Muscle of arm (tissue), 14 donors: ENCODE measurements at places on chromosomes 2 and 18. TPM values are rescaled to one million over a fixed set of nuclear protein-coding genes. Genes with fewer than 3 reads are reported as not detected.

Gene ZBTB7C
- 5.1 TPM for polyA plus RNA-seq

Gene ABCG8
- polyA plus RNA-seq, result 0.11 TPM

Gene MC4R
- polyA plus RNA-seq, result 0.20 TPM

Gene RRM2
- 47.9 TPM for polyA plus RNA-seq

Gene FKBP7
- 72.6 TPM for polyA plus RNA-seq

Gene NR4A2
- 3.6 TPM for polyA plus RNA-seq

Gene LYG2
- not detected for polyA plus RNA-seq

Gene RPRD1A
- 46.6 TPM for polyA plus RNA-seq

Gene RAB6D
- 1.2 TPM for polyA plus RNA-seq

Gene ZNF396
- polyA plus RNA-seq, result 1.4 TPM

Gene CIB4
- not detected for polyA plus RNA-seq

Gene CAPN14
- not detected for polyA plus RNA-seq

- peak; percentile 79 for DNase-seq
Measured at GRCh38 chr2:219497495-219498279, 1.0 kb upstream of the GMPPA start.

DNA sequence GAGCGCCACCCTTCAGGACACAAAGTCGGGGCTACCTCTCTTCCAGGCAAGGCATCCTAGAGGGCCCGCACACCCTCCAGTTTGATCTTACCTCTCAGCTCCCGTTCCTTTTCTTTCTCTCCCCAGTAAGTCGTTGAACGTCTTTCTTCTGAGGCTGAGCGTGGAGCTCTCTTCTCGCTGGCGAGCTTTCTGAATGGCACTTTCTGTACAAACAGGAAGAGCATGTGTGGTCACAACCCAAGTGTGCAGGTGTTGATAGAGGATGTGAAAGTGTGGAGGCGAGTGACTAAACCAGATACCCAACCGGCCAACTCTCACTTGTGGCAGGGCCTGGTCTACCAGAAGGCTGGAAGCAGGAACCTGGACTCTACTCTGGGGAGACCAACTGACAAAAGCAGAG lies at the start of gene AFF3:
AFF3 (minus strand) TSS at position 198 of the 400 bp plus-strand sequence. CDS start 38,136 bp downstream, outside the sequence.
- peak; percentile 8 for DNase-seq

DNA sequence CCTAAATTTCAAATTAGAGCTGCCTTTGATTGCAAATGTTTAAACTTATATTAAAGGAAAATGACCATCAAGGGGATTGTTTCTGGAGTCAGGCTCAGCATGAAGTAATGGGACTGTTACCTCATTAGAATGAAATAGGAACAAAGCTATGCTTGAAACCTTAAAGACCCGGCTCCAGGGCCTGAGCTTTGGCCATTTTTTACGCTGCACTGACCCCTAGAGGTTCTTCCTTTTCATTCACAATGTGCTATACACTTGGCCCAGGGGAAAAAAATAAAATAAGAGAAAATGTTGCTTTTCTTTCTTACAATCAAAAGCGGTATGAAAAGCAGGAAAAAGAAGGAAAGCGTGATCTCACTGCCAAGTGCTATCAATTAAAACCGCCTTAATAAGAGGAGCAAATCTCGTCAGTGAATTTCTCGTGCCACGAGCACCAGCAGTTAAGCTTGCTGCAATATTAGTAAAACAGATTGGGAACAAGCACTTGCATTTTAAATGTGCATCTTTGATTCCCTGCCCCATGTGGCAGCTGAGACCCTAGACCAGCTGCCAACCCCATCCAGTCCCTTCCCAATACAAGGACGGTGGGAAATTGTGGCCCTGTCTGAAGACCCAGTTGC lies 96.6 kb downstream of the MBD2 start:
- DNase-seq, result peak; percentile 31

DNA sequence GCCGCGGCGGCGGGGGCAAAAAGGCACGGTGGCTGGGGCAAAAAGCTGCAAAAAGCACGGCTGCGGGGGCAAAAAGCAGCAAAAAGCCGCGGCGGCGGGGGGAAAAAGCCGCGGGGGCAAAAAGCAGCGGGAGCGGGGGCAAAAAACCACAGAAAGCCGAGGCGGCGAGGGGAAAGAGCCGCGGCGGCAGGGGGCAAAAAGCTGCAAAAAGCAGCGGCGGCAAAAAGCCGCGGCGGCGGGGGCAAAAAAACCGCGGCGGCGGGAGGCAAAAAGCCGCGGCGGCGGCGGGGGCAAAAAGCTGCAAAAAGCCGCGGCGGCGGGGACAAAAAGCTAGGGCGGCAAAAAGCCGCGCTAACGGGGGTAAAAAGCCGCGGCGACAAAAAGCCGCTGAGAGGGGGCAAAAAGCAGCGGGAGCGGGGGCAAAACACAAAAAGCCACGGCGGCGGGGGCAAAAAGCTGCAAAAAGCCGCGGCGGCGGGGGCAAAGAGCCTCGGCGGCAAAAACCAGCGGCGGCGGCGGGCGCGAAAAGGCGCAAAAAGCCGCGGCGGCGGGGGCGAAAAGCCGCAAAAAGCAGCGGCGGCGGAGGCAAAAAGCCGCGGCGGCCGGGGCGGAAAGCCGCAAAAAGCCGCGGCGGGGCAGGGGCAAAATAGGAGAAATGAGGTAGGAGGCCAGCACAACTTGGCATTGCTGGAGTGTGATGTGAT lies 123.4 kb downstream of the ANKRD30BL start:
- no peak for DNase-seq

DNA sequence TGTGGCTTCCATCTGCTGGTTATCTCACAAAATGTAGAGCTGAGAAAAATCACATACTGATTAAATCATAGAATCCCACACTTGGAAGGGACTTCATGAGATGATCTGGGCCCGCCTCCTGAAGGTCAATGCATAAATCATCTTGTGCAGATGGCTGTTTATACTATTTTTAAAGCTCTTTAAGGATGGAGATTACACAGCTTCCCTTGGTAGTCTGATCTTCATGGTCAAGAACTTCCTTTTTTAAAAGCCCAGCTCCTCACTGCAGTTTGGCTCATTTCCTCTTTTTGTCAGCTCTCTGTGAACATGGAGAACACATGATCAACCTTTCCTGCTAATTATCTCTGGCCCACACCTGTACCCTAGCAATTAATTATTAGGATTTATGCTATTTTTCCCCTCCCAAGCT lies 25.9 kb downstream of the GCG start:
- DNase-seq, result no peak

DNA sequence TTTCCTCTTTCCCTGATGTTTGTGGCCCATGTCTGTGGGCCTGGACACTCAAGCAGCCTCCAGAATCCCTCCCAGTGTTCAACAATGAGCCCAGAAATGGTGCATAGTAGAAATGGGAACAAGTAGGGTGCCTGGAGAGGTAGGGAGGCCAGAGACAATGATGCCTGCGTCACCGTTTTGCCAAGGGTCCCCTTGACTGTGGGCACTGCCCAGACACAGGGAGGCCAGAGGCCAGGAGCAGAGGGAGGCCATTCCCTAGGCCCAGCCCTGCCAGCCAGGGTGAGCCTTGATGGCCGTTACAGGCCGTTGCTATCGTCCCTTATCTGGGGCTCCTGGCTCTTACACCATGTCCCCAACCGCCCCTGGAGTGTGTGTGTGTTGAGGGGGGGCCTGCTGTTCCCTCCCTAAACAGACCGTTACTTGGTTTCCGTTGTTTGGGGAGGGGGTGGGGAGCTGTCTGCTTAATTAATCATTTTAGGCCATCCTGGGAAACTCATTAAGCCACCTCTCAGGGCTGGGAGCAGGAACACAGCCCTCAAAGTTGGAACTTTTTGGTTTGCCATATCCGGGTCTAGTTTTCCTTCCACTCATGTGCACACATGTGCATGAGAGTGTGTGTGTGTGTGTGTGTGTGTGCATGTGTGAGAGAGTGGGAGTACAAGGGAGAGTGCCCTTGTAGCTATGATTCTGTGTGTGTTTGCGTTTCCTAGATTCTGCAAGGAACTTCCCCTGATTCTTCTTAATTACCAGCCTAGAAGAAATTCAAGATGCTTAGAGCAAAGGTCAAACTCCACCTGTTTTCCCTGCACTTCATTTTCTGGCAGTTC lies 135.2 kb upstream of the HAAO start:
- DNase-seq, result no peak

DNA sequence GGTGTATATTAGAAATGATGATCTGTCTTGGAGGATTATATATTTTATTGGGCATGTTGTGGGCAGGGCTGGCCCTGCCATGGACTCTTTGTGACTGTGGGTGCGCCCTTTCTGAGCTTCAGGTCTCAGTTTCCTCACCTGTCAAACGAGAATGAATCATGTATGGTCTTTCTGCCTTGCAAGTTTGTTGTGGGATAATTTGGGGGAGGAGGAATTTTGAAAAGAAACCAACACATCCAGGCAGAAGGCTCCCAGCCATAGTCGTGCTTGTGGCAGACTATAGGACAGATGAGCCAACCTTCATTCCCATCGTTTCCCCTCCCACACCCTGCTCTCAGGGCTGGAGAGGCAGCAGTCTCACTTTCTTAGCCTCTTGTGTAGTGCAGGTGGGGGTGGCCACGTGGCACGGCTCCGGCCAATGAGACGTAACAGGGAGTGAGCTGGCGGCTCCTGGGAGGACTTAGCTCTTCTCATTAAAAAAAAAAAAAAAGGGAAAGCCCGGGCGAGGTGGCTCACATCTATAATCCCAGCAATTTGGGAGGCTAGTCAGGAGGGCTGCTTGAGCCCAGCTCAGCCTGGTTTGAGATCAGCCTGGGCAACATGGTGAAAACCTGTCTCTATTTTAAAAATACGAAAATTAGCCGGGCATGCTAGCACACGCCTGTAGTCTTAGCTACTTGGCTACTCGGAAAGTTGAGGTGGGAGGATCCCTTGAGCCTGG lies 63.1 kb downstream of the RHOB start:
- no peak for DNase-seq

- DNase-seq, result no peak
Measured at GRCh38 chr2:68429311-68429826, 37.7 kb downstream of the FBXO48 start.

- DNase-seq, result no peak
Measured at GRCh38 chr2:178531168-178531567, 50.9 kb downstream of the PLEKHA3 start.

- no peak for DNase-seq
Measured at GRCh38 chr18:42798606-42799170, 316.8 kb downstream of the RIT2 start.

DNA sequence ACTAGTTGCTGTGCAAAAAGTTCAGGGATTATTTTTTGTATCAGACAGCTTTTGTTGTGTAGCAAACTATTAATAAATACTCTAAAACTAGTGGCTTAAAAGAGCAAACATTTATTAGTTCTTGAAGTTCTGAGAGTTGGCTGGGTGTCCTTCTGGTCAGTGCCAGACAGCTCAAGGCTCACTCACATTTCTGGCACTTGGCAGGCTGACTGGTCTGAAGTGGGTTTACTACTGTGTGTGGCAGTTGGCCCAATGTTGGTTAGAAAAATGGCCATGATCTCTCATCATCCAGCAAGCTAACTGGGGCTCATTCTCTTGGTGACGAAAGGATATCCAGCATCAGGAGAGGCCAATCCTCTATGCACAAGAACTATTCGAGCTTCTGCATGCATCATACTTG lies 71.4 kb upstream of the ZNF385B start:
- DNase-seq, result no peak

GRCh38 chr18:3054780-3055179 lies 41.8 kb upstream of the LPIN2 start:
- DNase-seq, result no peak

DNA sequence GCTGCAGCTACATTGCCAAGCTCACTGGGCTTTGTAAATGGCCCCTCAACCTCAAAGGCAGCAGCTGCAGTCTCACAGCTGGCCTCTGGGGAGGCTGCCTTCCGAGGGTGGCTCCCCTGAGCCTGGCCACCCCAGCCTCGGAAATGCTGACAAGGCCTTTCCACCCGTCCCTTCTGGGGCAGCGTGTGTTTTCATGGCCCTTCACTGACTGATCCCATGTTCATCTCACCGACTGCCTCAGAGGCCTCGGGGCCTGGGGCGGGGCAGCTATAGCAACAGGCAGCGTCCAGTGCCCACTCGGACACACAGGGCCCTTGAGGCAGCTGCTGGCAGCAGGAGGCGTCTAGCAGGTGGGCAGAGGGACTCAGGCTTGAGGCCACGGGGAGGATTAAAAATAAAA lies 149.7 kb downstream of the GLI2 start:
- no peak for DNase-seq

- peak; percentile 17 for DNase-seq
Measured at GRCh38 chr2:225894236-225894980, 494.9 kb downstream of the NYAP2 start.

GRCh38 chr2:22628221-22628620 lies 756.8 kb upstream of the KLHL29 start:
- DNase-seq, result no peak

DNA sequence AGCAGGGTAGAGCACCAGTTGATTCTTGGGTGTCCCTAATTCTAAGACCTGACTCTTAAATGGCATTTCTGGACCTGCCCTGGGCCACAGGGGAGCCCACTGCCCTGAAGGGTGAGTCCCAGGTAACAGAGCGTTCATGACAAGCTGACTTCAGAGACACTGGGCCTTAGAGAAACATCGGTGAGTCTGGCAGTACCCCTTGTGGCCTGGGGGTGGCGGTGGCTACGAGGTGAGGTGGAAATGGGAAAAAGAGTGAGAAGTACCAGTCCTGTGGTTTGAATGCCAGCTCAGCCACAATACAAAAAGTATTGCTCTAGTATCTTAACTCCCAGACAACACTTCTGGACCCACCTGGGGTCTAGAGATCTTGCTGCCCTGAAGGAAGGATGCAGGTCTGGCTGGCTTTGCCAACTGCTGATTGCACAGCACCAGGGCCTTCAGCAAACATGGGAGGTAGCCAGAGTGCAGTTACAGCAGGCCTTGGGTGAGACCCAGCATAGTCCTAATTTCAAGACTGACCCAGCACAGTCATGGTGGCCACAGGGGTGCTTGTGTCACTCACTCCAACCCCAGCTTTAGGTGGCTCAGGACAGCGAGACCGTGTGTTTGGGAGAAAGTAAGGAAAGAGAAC lies 44.5 kb downstream of the USP34 start:
- DNase-seq, result no peak

- DNase-seq, result no peak
Measured at GRCh38 chr2:203578759-203579643, 43.9 kb upstream of the RAPH1 start.

- DNase-seq, result no peak
Measured at GRCh38 chr2:152418688-152419087, 83.7 kb downstream of the FMNL2 start.

DNA sequence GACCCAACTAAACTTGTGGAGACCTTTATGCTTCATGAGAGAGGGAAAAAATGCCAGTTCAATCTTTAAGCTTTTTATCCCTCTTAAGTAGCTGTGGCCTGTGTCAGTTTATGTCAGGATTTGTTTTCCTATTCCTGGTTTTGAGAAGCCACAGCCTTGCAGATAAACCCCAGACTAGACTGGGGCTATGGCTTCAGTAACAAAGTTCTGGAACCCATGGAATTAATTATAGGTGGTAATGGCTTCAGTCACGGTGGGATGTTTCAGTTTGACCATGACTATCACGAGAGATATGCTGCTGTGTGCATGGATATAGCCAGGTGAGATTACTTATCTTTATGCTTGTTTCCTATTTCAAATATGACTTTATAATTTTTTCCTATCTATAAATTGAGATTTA lies 134.8 kb downstream of the RAPGEF4 start:
- no peak for DNase-seq
